Left ventricle myocardium inferior (tissue), 1 donor: ENCODE measurements at places on chromosomes 11 and 22. TPM values are rescaled to one million over a fixed set of nuclear protein-coding genes. Genes with fewer than 3 reads are reported as not detected.

DNA sequence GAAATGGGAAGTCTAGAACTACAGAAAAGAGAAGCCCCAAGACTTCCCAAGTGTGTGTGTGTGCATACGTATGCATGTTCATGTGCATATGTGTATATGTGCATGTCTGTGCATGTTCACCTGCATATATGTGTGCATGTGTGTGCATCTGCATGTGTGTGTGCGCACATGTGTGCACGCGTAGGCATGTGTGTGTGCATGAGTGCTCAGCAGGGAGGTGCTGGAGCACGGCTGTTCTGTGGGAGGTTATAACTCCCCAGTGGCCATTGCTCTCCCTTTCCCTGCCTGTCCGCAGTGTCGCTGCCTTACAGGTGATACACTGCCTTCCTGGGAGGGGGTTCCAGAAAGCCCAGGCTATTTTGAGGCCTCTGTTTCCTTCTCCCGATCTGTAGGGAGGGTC is 29.8 kb downstream of the B3GAT1 start:
- no peaks in the 10 kb centered on the region for H3K4me1 ChIP-seq
- no peak for DNase-seq
- no peak overlapping the region for H3K4me3 ChIP-seq
- H3K27ac ChIP-seq = no peak overlapping the region
- H3K36me3 ChIP-seq = no peaks in the 10 kb centered on the region
- H3K27me3 ChIP-seq = peaks cover 94% of the 10 kb centered on the region

DNA sequence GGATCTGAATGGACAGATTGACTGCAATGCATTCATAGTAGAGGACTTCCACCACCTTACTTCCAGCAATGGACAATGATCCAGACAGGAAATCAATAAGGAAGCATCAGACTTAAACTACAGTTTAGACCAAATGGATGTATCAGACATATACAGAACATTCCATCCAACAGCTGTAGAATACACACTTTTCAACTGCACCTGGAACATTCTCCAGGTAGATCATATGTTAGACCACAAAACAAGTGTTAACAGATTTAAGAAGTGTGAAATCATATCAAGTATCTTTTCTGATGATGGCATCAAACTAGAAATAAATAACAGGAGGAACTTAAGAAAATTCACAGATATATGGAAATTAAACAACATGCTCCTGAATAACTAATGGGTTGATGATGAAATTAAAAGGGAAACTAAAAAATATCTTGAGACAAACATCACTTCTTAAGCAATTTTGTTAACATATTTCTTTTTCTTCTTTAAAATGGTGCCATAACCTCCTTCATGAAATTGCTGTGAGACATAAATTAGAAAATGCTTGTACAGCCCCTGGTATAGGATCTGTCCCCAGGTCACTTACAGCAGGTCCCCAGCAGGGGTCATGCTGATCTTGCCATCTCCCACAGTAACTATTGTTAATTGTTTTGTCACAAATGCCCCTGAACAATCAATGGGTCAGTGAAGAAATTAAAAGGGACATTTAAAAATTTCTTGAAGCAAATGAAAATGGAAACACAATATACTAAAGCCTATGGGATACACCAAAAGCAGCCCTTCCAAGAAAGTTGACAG is 100.0 kb upstream of the OR4B1 start:
- no peak for DNase-seq
- no peaks in the 10 kb centered on the region for H3K27me3 ChIP-seq
- no peak overlapping the region for H3K27ac ChIP-seq
- H3K4me3 ChIP-seq = no peak overlapping the region
- H3K4me1 ChIP-seq = no peaks in the 10 kb centered on the region

DNA sequence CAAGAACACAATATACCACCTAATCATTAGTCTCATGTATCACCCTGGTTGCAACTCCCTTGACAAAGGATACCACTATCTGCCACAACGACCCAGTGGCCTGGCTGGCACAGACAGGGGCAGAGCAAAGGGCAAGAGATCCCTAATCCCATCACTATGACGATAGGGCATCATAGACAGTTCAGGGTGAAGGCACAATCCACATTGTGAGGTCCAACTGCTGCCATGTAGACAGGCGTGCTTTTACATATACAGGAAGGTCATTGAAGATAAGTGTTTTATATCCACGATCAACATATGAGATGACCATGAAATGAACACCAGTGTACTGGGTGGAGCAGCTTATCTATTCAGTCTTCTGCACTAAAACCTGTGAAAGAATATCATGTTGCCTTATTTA is 94.6 kb downstream of the IGLL1 start:
- H3K36me3 ChIP-seq = no peaks in the 10 kb centered on the region
- no peaks in the 10 kb centered on the region for H3K4me1 ChIP-seq
- no peak overlapping the region for H3K27ac ChIP-seq
- no peak for DNase-seq
- no peak overlapping the region for H3K4me3 ChIP-seq
- peaks cover 29% of the 10 kb centered on the region for H3K27me3 ChIP-seq

GRCh38 chr11:119365071-119365591 is 16.4 kb downstream of the USP2 start:
- peak overlapping the region; percentile 72 for H3K4me3 ChIP-seq
- DNase-seq = no peak
- peaks cover 95% of the 10 kb centered on the region for H3K4me1 ChIP-seq
- peaks cover 23% of the 10 kb centered on the region for H3K27me3 ChIP-seq
- H3K36me3 ChIP-seq = no peaks in the 10 kb centered on the region
- peak overlapping the region; percentile 95 for H3K27ac ChIP-seq

TSKU gene
- 12.1 TPM for total RNA-seq

C11orf52 gene
- 1.2 TPM for total RNA-seq

DNA sequence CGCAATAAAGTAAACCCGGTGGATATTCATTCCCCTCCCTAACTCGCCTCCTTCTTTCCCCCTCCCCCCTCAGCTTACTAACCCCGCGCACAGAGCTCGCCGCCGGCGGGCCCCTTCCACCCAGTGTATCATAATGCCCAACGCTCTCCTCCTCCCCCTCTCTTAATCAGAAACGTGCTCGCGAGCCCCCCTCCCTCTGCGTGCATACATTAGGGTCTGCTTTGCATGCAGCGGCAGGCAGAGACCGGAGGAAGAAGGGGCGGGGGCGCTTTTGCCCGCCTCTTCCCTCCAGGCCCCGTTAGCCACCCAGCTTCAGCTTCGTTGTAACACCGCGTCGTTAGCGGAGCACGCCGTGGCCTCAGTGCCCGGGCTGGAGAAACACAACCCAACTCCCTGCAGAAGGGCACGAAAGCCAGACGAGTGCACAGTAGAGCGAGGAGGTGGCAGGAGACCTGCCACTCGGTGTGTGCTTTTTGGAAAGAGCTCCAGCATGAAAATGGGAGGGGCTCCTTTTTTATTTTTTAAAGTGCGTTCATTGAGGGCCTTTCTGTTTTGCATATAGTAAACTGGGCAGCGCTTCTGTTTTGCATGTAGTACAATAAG is 901 bp upstream of the KMT2A start:
- no peaks in the 10 kb centered on the region for H3K36me3 ChIP-seq
- peak overlapping the region; percentile 99 for H3K4me3 ChIP-seq
- peaks cover 60% of the 10 kb centered on the region for H3K4me1 ChIP-seq
- DNase-seq = peak; percentile 46
- peak overlapping the region; percentile 91 for H3K27ac ChIP-seq
- no peaks in the 10 kb centered on the region for H3K27me3 ChIP-seq

DNA sequence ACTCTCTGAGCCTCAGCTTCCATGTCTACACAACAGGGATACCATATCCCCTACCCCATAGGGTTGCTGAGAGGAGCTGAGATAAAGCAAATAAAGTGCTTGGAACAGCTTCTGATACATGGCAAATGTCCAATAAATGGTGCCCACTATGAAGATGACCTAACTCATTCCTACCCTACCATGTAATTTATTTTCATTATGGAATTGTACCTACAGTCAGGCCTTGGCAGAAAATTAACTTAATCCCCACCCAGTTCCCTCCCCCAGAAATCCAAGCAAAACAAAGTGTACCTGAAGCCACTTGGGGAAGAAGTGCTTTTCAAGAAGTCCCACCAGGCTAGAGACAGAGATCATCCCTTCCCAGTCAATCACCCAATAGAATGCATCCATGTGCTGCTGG is 10.8 kb downstream of the SRRD start:
- no peaks in the 10 kb centered on the region for H3K27me3 ChIP-seq
- H3K36me3 ChIP-seq = peaks cover 96% of the 10 kb centered on the region
- no peak overlapping the region for H3K27ac ChIP-seq
- peaks cover 21% of the 10 kb centered on the region for H3K4me1 ChIP-seq
- DNase-seq = no peak
- H3K4me3 ChIP-seq = no peak overlapping the region

DNA sequence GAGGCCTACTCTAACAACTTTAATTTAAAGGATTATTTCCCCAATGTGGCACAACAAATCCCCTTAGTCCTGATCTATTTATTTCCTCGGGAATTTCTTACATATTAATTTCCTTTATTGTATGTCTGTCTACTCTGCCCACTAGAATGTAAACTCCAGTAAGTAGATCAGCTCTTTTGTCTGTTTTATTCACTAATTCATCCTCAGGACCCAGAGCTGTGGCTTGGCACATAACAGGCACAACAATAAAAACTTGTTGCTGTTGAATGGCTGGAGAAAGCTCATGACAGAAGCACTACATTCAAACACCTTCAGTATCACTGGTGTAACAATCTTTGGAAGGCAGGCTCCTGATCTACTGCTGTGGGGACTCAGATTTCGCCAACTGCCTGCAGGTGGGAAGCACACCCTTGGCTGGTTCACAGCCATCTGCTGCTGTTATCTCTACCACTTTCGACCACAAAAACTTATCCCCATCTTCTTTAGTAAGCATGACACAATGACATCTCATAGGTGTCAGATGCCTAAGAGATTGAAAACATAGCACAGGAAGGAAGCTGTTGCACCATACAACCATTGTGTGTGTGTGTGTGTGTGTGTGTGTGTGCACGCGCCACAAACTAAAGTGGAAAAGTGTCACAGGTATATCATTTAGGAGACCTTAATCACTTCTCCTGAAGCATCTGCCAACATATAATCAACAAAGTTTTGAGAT is 11.9 kb downstream of the HIRA start:
- H3K27ac ChIP-seq = no peak overlapping the region
- H3K4me1 ChIP-seq = peaks cover 33% of the 10 kb centered on the region
- H3K27me3 ChIP-seq = no peaks in the 10 kb centered on the region
- DNase-seq = no peak
- H3K36me3 ChIP-seq = no peaks in the 10 kb centered on the region
- H3K4me3 ChIP-seq = no peak overlapping the region

PRG3 gene
- total RNA-seq = not detected

GDPD4 gene
- not detected for total RNA-seq

DNA sequence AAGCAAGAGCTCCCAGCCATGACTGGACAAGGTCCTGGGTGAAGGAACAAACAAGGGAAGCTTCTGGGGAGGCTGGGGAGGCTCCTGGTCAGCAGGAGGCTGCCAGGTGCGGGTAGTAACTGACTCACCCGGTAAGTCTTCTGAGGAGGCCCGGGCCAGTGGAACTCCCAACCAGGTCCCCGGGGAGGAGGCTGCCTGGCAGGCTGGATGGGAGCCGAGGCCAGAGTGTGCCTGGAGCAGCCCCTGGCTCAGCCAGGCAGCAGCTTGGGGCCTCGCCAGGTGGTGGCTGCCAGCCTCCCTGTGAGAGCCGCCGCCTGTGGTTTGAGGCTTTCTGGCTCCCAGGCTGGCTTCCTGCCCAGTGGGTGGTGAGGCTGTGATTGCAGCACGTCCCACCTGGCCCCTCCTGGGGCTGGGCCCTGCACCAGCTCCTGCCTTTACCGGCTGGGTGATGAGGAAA is 46.2 kb downstream of the IGF2 start:
- no peaks in the 10 kb centered on the region for H3K27me3 ChIP-seq
- H3K4me1 ChIP-seq = peaks cover 44% of the 10 kb centered on the region
- H3K36me3 ChIP-seq = no peaks in the 10 kb centered on the region
- peak overlapping the region; percentile 51 for H3K27ac ChIP-seq

GRCh38 chr22:47036352-47036751 is 273.9 kb downstream of the TBC1D22A start:
- H3K36me3 ChIP-seq = peaks cover 3% of the 10 kb centered on the region
- no peaks in the 10 kb centered on the region for H3K27me3 ChIP-seq
- H3K4me1 ChIP-seq = peaks cover 4% of the 10 kb centered on the region
- DNase-seq = no peak
- H3K4me3 ChIP-seq = no peak overlapping the region

GRCh38 chr11:119368121-119369034 is 13.1 kb downstream of the USP2 start:
- peak; percentile 81 for DNase-seq
- H3K36me3 ChIP-seq = no peaks in the 10 kb centered on the region
- peak overlapping the region; percentile 95 for H3K27ac ChIP-seq

DNA sequence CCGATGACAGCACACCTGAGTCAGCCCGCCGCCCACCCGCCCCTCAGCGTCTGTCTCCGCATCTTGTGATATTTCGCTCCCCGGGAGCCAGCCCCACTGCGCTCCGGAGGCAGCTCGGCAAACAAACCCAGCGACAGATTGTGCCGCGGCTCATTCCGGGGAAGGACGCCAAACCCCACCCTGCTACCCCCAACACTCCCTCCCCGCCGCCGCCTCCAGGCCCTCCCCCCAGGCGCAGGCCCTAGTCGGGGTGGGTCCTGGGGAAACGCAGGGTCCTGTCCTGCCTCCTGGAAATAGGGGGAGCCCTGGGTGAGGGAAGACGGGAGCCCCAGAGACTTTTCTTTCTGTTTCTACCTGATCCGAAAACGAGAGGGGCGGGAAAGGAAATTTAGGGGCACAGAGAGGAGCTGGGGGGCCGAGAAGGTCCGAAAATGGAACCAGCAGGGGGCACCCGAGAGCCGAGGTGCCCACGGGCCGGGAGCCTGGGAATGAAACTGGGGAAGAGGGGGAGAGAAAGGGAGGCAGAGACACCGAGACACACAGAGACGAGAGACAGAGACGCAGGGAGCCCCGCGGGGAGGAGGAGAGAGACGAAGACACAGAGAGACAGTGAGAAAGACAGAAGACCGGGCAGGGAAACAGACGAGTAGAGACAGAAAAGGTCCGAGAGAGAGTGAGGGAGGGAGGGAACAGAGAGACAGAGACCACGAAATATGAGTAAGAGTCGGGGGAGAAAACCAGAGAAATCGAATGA is 1.7 kb upstream of the RTN4RL2 start:
- peak overlapping the region; percentile 46 for H3K27ac ChIP-seq
- H3K36me3 ChIP-seq = no peaks in the 10 kb centered on the region
- H3K4me1 ChIP-seq = peaks cover 42% of the 10 kb centered on the region
- peak; percentile 53 for DNase-seq
- H3K27me3 ChIP-seq = peaks cover 79% of the 10 kb centered on the region

- H3K27ac ChIP-seq = no peak overlapping the region
Observed at GRCh38 chr22:43820651-43821305, 8.7 kb upstream of the EFCAB6 start.

GRCh38 chr11:7548659-7549274 is 35.0 kb downstream of the PPFIBP2 start:
- DNase-seq = no peak
- peaks cover 14% of the 10 kb centered on the region for H3K4me1 ChIP-seq
- H3K4me3 ChIP-seq = no peak overlapping the region
- H3K27me3 ChIP-seq = no peaks in the 10 kb centered on the region

OR8G1 gene
- not detected for total RNA-seq

GRCh38 chr11:121482231-121483129 is 29.7 kb upstream of the SORL1-AS1 start:
- H3K27ac ChIP-seq = no peak overlapping the region
- H3K4me3 ChIP-seq = no peak overlapping the region
- DNase-seq = no peak
- H3K4me1 ChIP-seq = no peaks in the 10 kb centered on the region
